ENCODE measurements at places on chromosomes 16 and 17. TPM values are rescaled to one million over a fixed set of nuclear protein-coding genes. Genes with fewer than 3 reads are reported as not detected.

DNA sequence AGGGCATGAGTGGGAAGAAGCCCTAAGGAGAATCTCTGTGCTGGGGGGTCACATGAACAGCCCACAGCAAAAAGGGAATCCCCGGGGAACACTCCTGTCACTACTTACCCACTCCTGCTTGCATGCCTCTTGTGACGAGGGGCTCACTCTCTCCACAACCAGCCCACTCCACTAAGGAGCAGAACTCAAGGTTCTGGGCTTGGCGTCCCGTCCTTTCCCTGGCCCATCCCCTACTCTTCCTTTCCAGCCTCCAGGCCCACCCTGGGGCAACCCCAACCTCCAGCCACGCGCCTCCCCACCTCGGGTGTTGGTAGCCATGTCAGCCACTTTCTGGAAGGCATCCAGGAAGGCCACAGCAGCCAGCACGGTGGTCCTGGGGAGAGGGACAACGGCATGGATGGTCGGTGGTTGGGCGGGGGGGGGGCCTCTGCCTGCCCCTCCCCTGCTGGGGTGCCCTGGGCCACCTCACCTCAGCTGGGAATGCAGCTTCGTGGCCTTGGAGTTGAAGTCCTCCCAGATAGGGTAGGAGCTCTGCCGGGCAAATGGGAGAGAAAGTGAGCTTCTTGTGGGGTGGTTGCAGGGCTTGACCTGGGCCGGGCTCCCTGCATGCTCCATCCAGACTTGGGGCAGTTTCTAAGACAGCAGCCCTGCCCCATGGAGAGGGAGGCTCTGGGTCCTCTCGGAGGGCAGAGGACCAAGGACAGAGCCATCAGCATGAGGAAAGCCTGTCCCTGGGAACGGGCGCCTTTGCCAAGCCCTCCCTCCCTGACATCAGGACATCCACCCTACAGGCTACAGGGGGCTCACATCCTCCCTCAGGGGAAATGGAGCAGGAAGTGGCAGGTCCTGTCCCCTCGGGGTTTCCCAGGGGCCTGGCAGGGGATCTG lies 5.1 kb downstream of the MTSS2 start:
- no peaks in the 10 kb centered on the region for H3K27me3 ChIP-seq
- no peak overlapping the region for H3K4me3 ChIP-seq
- no peak for DNase-seq
- peaks cover 48% of the 10 kb centered on the region for H3K4me1 ChIP-seq

The SEPTIN1 gene
- 6.0 TPM for total RNA-seq

DNA sequence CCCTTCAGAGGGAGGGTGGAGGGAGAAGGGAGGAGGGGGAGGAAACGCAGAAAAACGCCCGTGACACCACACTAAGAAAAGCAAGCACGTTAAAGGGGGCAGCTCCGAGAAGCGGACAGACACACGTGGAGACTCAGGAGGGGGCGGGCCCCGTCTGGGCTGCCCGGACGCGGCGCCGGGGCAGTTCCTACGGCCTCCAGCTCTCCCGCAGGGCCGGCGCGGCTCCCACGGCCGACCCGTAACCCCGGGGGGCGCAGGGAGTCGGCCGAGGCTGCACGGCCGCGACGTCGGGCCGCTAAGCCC lies 362 bp downstream of the KLHDC4 start:
- peak overlapping the region; percentile 99 for H3K4me3 ChIP-seq
- DNase-seq = no peak
- H3K27me3 ChIP-seq = no peaks in the 10 kb centered on the region
- H3K36me3 ChIP-seq = peaks cover 34% of the 10 kb centered on the region
- H3K4me1 ChIP-seq = peaks cover 20% of the 10 kb centered on the region

DNA sequence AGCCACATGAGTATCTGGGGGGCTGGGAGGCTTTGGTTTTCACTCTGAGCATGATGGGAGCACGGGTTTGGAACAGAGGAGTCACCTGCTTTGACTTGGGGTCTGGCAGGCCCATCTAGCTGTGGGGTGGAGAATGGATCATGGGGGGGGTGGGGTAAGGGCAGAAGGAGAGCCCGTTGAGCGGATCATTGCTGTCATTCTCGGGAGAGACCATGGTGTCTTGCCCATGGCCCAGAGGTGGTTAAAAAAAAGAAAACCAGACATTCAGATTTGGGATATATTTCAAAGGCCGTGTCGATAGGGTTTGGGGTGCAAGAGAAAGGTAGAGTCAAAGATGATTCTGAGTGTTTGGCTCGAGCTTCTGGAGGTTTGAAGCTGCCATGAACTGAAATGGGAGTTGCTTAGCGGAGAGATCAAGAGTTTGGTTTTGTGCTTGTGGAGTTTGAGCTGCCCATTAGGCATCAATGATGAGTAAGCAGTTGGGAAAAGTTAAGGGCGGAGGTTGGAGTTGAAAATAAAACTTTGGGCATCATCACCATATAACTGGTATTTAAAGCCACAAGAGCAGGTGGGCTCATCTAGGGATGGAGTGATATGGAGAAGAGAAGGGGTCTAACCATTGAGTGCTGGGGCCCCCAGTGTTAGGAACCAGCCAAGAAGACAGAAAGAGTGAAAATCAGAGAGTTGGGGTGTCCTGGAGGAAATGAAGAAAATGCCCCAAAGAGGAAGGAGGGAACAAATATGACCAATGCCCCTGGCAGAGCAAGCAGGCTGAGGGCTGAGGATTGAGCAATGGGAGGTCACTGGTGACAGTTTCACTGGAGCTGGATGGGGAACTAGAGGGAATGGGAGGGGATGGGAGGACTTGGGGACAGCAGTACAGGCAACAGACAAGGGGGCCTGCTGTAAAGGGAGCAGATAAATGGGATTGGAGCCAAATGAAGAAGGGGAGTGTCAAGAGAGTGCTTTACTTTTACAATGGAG lies 1.9 kb downstream of the NOD2 start:
- no peaks in the 10 kb centered on the region for H3K36me3 ChIP-seq
- H3K4me3 ChIP-seq = peak overlapping the region; percentile 58
- DNase-seq = no peak

DNA sequence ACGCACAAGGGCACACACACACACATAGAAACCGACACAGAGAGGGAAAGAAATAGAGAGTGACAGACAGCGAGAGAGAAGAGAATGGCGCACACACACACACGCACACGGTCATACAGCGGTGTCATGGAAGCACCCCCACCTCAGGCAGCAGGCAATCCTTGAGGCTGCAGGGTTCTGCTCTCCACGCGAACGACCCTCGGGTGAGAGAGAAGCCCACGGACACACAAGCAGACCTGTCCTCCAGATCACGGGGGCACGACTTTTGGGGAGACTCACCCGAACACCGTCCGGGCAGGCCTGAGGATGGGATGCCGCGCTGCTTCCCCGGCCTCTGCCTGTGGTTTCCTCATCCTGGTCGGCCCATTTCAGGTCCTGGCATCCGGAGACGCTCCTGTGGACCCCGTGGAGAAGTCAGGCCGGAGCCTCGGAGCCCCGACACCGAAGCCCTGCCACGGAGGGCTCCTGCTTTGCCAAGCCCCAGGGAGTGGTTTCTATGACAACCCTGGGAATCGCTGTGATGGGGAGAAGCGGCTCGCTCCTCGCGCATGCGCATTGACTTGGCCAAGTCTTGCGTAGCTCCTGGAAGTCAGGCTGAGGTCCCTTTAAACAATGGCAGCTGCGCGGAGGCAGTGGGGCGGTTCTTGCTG lies 118.2 kb upstream of the KCNJ18 start:
- DNase-seq = peak; percentile 66
- H3K27ac ChIP-seq = no peak overlapping the region
- no peaks in the 10 kb centered on the region for H3K36me3 ChIP-seq
- H3K27me3 ChIP-seq = no peaks in the 10 kb centered on the region
